ENCODE measurements at places on chromosomes 12 and 14. TPM values are rescaled to one million over a fixed set of nuclear protein-coding genes. Genes with fewer than 3 reads are reported as not detected.
A peak's percentile ranks its signal among the peaks of the same experiment; 100 is the strongest.

The FAM222A gene
- 4.4 TPM for total RNA-seq

The SYCP3 gene
- total RNA-seq = not detected

The SCARB1 gene
- total RNA-seq = 18.7 TPM

The GLT8D2 gene
- 2.4 TPM for total RNA-seq

The FOS gene
- 650 TPM for total RNA-seq

The ACOT4 gene
- 4.6 TPM for total RNA-seq

The TSPAN8 gene
- 12.8 TPM for total RNA-seq

The KRT74 gene
- total RNA-seq = not detected

The CSRP2 gene
- total RNA-seq = 16.8 TPM

- DNase-seq = no peak
These were observed 5.1 kb upstream of the LTA4H start for GRCh38 chr12:96040305-96041133.

DNA sequence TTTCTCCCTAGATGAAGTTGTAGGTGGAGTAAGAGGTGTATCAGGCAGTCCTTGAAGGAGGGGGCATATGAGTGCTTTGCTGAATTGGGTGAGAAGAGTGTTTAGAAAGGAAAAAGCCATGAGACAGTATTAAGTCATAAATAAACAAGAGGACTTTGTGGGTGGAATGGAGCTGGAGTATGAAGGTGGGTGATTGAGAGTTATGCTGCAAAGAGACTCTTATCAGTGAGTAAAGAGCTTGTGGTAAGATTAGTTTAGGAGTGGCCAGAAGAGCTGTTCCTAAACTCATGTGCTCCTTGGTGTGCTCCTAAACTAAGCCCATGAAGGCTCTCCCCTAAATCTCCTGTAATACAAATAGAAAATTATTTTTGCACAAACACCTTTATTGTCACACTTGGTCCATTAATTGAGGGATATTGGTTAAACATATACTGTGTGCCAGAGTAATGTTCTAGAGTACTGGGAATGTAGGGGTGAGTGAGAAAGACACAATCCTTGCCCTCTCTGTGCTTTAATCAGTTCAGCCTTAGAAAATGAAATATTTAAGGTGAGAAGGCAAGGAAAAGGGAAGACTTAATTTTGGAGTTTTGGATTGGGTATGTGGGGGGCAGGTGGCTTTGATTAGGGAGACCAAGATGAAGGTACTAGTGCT lies 9.8 kb downstream of the CHPT1 start:
- DNase-seq = no peak

GRCh38 chr12:76790564-76791552 lies 26.9 kb downstream of the ZDHHC17 start:
- DNase-seq = no peak

- no peak for DNase-seq
These were observed 286.0 kb downstream of the ZFP36L1 start for GRCh38 chr14:68506645-68507419.

- no peak for DNase-seq
These were observed 266.6 kb downstream of the KIF21A start for GRCh38 chr12:39176356-39176755.

- DNase-seq = no peak
These were observed 35.0 kb downstream of the TGFB3 start for GRCh38 chr14:75946785-75947184.

GRCh38 chr12:132423251-132423819 lies 66.6 kb upstream of the FBRSL1 start:
- no peak for DNase-seq

GRCh38 chr14:101665478-101666078 lies 95.9 kb upstream of the PPP2R5C start:
- no peak for DNase-seq

- no peak for DNase-seq
These were observed 400.9 kb upstream of the PDE3A start for GRCh38 chr12:19967431-19967830.

GRCh38 chr12:25962932-25963525 lies 4.5 kb downstream of the RASSF8 start:
- DNase-seq = no peak

DNA sequence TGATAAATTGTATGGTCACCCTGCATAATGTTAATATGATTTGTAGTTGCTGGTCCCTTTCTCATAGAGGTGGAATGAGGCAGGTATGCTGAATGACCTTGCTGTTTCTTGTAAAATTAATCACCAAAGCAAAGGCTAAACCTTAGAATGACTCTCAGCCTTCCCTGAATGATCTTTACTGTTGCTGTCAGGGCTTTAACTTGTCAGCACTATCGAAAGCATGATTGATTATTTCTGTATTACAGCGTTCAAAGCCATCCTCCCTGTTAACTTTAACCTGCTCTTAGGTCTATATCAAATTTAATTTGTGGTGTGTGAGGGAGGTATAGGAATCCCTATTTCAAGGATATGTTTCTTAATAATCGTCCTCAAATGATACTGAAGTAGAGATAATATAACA lies 23.1 kb downstream of the RASSF8 start:
- no peak for DNase-seq

GRCh38 chr12:57604992-57605810 lies 577 bp downstream of the DTX3 start:
- DNase-seq = peak; percentile 82

DNA sequence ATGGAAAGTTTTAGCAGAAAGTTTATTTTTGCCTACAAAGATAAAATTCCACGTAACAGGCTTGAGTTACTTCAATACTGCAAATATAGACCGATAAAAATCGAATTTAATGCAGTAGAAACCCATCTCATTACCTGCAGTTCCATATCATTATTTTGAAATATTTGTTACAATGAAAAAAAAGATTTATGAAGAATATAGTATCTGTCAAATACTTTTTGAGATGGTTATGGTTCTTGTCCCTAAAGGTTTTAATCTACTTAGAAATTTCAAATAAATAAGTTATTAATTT lies 273.5 kb downstream of the ADAMTS20 start:
- DNase-seq = no peak

GRCh38 chr14:61186341-61187195 lies 94.6 kb downstream of the TMEM30B start:
- DNase-seq = no peak

DNA sequence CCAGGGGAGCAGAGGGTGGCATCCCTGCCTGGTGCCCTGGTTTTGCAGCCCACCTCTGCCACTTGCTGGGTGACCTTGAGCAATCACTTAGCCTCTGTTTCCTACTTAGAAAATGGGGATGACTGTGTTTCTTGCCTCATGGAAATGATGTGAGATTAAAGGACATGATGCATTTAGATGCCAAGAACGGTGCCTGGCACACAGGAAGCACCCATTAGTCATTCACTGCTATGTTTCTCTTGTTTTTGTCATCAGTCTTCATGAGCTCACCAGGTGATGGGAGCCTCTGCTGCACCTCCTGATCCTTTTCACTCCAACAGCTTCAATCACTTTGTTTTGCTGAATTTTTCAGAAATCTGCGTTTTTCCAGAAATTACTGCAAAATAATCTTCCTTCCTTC lies 23.6 kb upstream of the ATF1 start:
- no peak for DNase-seq

- no peak for DNase-seq
These were observed 34.5 kb downstream of the HMGA2 start for GRCh38 chr12:65858831-65859230.

GRCh38 chr12:50778663-50779590 lies 15.0 kb downstream of the ATF1 start:
- DNase-seq = no peak

GRCh38 chr12:29698756-29699155 lies 85.0 kb downstream of the TMTC1 start:
- DNase-seq = no peak

DNA sequence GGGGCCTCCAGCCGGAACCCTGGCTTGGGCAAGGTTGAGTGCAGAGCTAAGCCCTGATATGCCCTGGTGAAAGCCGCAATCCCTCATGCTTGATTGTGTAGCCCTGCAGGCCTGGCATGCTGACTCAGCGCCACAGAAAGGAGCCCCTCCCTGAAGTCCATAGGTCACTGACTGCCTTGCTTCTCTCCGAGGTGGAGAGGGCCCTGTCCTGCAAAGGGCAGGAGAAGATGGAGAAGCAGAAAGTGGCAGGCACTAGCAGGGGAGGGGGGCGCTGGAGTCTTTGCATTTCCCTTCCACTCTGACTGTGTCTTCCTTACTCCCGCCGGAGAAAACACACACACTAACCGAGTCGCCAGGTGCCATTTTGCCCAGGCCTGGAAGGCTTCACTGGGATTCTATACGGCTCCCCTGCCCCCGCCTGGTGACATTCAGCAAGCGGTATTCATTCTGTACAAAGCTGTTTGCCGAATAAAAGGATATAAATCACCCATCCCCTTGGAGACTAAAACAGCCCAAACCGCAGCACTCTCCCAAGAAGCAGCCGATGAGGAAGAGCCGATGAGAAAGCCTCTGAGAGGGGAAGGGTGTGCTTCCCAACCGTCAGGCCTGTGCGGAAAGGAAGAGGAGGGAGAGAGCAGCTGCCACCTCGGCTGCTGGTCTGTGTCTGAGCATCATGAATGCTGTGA lies 69.8 kb downstream of the SLC6A12 start:
- DNase-seq = no peak

- no peak for DNase-seq
These were observed 96.2 kb upstream of the TMPO start for GRCh38 chr12:98419081-98419794.

GRCh38 chr12:30251546-30251945 lies 444.1 kb downstream of the IPO8 start:
- no peak for DNase-seq

DNA sequence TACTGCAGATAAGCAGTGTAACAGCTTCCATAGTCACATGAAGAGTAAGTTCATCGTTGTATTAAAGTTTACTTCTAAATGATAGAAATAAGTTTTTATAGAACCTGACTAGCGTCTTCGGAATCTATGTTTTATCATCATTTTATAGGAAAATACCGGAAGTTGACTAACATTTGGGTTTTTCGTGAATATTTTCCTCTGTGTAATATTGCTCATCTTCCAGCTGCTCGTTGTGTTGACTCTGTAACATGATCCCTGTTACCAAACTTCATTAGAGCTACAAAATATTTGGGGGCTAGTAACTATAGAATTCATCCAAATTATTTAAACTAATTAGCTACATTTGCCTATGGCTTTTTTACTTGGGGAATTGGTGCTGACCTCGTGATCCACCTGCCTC lies 37.2 kb downstream of the DDX51 start:
- DNase-seq = no peak

DNA sequence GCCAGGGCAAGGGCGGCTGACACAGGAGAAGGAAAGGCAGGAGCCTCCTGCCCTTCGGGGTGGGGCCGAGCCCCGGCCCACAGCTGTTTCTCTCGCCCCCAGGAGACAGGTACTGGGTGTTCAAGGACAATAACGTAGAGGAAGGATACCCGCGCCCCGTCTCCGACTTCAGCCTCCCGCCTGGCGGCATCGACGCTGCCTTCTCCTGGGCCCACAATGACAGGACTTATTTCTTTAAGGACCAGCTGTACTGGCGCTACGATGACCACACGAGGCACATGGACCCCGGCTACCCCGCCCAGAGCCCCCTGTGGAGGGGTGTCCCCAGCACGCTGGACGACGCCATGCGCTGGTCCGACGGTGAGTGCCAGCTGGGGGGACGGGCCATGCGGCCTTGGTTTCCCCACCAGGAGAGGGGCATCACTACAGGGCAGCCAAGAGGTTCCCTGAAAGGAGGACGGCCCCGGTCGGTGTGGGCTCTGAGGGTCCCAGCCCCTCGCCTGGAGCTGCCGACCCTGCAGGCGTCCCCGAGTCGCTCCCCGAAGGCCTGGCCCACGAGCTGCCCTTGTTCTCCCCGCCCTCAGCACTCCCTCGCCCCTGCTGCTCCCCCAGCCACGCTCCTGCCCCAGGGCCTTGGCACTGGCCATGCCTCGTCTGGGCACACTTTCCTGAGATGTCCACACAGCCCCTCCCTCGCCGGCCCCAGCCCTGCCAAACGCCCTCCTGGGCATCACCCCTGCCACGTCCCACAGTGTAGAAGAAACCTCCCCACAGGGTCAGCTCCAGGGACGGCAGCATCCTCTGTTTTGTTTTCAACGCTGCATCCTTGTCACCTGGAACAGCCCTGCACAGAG lies 21.7 kb downstream of the MMP17 start:
- no peak for DNase-seq

GRCh38 chr12:96249196-96250118 lies 55.3 kb downstream of the ELK3 start:
- DNase-seq = peak; percentile 61

DNA sequence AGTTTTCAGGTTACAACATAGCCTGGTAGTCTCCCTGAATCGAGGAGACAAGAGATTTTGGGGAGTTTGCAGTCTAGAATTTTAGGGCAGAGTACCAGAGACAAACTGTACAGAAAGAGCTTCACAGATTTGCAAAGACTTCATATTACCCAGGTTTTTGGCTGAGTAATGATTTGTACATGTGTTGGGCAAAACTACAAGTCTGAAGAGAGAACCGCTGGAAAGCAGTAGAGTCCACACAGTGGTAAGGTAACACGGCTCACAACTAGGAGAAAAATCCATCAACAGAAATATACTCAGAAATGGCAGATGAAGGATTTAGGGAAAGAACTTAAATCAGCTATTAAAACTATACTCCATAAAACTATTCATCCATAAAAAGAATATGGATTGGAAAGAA lies 25.7 kb downstream of the FBXO33 start:
- no peak for DNase-seq

DNA sequence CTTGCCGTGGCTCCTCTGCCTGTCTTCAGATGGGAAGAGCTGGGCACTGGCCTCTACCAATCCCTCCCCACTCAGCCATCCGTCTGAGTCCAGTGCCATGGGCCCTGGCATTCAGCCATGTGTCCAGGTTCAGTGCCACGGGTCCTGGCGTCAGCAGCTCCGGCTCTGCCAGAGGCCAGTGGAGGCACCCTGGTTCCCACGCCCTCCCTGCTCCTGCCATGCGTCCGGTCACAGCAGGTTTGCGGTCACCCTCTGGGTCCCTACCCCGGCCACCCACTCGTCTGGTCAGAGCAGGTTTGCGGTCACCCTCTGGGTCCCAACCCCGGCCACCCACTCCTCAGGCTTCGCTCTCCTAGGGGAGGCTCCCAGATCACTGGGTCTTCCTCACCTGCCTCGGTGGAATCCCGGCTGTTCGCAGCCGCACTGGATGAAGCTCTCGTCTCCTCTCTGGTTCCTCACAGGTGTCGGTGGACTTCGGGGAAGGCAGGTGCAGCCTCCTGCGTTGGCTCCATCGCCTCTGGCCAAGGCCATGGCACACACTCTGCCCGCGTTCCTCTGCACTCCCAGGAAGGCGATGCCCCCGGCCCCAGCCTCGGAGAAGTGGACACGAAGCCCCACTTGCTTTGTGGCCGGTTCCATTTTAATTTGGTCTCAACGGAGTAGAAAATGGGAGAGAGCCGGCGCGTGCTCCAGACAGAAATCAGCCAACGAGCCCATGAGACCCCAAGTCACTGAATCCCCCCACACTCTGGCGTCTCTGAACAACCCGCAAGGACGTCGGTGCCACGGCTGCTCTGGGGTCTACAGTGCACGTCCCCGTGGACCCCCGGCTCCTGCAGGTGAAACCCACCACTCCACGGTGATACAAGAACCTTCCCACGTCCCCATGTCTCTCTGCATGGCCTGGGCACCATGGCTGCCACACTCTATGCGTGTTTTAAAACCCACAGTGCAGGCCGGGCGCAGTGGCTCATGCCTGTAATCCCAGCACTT lies 47.8 kb upstream of the FBRSL1 start:
- DNase-seq = no peak

GRCh38 chr14:24256960-24257359 lies 6.0 kb downstream of the TGM1 start:
- no peak for DNase-seq
